ENCODE measurements at places on chromosomes 13 and 19.

DNA sequence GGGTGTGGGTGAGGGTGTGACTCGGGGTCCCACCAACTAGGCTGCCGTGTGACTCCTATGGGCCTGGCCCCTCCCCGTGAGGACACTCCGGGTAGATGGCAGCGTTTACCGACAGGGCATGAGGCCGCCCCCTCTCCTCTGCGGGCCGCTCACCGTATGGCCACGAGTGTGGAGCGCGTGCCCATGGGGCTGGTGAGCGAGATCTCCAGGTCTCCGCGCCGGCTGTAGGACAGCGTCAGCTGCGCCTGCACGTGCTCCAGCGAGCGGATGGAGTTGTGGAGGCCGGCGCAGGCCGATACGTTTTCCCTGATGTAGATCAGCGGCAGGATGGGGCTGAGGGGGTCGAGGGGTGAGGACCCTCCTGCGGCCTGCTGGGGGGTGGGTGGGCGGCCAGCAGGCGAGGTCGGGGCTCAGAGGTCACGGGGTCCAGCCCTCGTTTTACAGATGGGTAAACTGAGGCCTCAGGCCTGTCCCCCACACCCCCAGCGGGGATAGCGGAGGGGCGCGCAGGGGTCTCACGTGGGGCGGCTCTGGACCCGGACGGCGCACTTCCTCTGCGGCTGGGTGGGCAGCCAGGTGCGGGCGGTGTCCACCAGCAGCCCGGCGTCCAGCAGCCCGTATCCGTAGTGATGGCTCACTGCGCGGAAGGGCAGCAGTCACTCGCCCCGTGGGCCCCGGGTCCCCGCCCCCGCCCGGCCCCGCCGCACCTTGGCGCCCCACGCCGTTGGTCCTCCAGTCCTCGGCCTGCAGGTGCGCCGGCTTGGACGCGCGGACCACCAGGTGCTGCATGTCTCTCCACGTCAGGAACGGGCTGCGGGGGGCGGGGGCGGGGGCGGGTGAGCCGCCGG is 4.3 kb upstream of the C19orf25 start:
- no peak for DNase-seq

GRCh38 chr13:27495551-27495950 is 45.2 kb upstream of the MTIF3 start:
- no peak for DNase-seq

DNA sequence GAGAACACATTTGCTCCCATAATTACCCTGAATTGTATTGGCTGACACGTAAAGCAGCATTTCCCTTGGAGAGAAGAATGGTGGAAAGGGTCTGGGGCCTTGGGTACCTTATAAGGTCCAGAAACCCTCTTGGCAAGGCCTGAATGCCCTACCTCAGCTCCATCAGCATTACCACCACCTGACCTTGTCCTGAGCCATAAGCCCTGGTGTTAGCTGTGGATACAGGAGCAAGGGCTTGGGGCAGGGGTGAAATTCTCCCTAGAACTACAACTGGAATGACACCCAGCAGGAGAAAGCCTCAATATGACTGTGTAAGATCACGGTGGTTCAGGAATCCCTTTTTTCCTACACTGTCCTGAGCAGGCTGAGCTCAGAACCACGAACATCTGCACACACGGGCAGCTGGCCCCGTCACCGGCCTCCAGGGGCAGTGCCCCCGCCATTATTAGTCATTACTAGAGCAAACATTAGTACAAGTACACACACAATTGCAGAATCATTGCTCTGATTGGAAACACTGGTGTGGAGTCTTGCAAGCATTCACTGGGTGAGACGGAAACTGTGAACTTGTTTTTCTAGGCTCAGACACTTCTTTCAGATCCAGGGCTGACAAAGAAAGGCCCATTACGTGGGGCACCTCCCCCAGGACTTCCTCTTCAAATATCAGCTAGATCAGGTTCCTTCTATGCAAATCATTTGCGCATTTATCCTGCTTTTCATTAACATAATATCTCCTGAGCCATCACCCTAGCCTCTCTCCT is 26.8 kb upstream of the MTIF3 start:
- DNase-seq, result peak; percentile 68

DNA sequence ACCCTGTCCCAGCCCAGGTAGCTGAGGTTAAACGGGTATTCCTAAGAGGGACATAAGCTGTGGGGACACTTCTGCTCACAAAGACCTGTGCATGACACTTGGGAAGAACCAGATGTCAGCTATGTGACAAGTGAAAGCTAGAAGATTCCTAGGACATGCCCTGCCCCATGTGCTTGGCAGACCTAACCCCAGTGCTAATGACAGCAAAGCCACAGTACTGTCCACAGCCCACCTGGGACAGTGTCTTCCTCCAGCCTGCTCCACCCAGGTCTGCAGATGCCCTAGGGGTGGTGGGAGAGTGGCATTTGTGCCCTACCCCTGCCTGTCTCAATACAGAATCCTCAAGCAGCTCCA is 18.4 kb upstream of the EPHX3 start:
- DNase-seq, result no peak

- no peak for DNase-seq
These were observed 7.5 kb upstream of the ZBTB32 start for GRCh38 chr19:35696835-35697234.

DNA sequence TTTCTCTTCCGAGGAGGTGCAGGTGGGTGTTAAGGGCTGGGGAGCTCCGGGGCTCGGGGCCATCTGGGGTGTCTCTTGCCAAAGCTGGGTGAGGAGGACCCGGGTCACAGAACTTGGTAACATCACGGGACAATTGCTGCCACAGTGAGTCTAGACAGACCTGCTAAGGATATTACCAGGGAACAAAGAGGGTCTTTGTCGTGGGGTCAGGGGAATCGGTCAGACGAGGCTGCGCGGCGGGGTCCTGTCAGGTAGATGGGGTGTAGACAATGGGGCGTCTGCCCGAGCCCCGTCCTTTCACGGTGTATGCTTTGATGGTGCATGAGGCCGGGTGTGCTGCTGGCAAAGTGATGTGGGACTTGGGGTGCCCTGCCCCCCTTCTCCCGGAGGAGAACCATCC is 7.8 kb downstream of the PGPEP1 start:
- no peak for DNase-seq

GRCh38 chr19:46408664-46409039 is 4.7 kb downstream of the CCDC8 start:
- peak; percentile 46 for DNase-seq

GRCh38 chr19:18456974-18457373 is 19.0 kb upstream of the ISYNA1 start:
- DNase-seq, result no peak

DNA sequence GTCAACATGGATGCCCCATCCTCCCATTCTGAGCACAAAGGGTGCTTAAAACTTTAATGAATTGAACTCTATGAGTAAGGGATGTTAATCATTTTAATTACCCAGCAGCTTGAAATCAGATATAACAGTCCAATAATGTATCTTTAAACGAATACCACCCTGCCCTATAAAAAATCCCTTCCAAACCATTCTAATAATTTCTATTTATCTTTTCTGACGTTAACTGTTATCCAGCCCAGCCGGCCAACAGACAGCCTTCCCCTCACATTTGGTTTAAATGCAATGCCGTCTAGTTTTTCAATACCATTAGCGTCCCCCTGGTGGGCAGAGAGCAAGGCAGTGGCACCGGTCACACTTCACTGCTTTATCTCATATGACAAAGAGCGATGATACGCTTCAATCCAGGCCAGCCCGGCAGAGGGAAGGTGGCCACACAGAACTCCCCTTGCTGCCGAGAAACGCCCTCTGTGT is 402.2 kb upstream of the ZNF507 start:
- no peak for DNase-seq

- no peak for DNase-seq
These were observed 727.4 kb upstream of the SLITRK1 start for GRCh38 chr13:84609716-84610115.
